ENCODE measurements at places on chromosomes 5 and 9.

DNA sequence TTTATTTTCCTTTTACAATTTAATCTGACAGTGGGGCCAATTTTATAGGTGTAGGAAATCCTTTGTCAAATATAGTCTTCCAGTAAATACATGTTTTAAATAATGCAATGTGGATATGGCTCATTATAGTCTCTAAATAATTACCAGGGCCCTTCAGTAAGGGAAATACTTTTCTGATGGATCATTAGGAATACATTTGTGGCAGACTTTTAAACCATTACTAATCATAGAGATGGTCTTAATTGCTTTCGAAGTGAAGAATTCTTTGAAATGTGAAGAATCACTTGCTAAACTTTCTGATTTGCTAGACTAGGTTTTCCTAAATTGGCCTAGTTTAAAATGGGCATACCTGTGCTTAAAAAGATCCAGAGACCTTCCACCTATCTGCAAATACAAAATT, 105.6 kb upstream of the ELL2 start:
- DNase-seq = no peak

- no peak for DNase-seq
Observed at GRCh38 chr9:36623280-36623679, 50.6 kb downstream of the MELK start.

DNA sequence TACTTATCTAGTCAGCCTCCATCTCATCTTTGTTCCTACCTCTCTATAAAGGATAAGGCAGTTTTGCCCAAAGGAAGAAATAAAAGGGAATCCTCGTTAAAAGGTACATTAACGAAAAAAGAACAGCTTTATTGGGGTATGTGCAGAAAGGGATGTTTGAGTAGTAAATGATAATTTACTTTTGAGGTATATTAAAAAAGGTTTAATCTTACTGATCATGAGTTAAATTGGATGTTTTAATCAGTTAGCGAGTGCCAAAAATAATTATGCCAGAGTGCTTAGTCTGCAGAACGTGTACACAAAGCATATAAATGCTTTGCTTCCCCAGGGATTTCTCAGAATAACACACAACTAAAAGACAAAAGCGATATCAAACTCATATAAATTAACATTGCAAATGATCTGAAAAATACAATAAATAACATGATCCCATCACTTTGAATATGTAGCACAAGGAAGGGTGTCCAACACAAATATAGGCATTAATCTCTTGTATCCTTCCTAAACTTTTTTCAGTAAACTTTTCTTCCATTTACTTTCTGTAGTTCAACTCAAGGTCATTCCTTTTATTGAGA, 865.0 kb downstream of the NR2F1-AS1 start:
- DNase-seq = peak; percentile 0

GRCh38 chr9:114238472-114238871, 83.1 kb downstream of the COL27A1 start:
- DNase-seq = no peak

GRCh38 chr9:103169798-103170197, 174.7 kb downstream of the CYLC2 start:
- DNase-seq = no peak

DNA sequence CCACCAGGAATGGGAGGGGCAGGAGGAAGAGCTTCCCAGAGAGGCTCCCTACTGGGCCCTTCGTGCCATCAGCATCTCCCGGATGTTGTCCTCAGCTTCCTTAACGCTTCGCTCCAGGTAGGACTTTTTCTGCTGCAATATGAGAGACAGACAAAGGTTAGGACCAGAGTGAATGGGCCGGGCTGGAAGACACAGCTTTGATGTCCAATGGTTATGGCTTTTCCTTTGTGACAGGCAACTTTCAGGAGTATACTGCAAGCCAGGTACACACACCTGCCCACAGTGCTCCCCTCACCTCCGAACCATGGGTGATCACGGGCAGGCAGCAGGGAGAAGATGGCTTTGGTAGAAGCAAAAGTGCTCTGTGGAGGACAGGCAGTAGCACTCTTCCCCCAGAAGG, 57.0 kb downstream of the PFDN1 start:
- DNase-seq = no peak

- no peak for DNase-seq
Observed at GRCh38 chr9:137031904-137032640, at the start of gene FUT7. TSS of gene FUT7 (minus strand) at chr9:137032088. CDS start at chr9:137031991, 97 bp downstream.

- DNase-seq = no peak
Observed at GRCh38 chr5:114407783-114408182, 45.9 kb downstream of the KCNN2 start.
